ENCODE measurements at places on chromosomes 6 and 20.
A peak's percentile ranks its signal among the peaks of the same experiment; 100 is the strongest.

- peak; percentile 95 for DNase-seq
Measured at GRCh38 chr20:2986466-2986865, 57.0 kb upstream of the GNRH2 start.

DNA sequence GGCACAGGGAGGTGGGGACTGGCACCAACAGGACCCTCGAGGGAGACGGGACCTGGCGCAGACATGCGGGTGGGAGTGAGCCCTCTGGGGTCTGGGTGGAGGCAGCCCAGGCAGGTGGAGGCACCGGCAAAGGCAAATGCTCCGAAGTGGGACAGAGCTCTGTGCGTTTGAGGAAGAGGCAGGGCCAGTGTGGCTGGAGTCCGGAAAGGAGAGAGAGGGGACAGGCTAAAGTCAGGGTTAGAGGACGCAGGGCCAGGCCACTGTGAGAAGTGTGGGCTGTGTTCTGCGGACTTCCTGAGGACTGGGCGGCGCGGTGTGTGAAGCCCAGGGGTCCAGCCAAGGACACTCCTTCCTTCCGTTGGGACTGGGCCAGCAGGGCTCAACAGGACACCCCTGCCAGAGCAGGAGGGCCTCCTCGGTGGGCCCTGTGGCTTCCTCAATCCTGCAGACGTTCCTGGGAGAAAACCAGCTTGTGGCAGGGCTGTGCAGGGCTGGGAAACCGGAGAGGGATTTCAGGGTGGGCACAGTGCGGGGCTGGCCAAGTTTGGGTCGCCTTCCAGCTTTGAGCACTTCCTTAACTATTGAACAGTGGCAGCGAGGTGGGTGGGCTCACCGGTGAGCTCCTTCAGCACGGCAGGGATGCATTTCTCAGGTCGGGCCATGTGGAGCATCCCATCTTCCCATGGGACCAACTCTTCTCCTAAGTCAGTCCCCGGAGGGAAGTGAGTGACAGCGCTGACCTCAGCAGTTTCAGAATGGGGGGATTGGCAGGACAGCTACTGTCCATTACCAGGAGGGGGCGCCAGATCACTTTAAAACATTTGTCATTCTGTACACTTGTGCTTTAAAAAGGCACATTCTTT, 22.5 kb downstream of the MOCS3 start:
- peak; percentile 76 for DNase-seq

DNA sequence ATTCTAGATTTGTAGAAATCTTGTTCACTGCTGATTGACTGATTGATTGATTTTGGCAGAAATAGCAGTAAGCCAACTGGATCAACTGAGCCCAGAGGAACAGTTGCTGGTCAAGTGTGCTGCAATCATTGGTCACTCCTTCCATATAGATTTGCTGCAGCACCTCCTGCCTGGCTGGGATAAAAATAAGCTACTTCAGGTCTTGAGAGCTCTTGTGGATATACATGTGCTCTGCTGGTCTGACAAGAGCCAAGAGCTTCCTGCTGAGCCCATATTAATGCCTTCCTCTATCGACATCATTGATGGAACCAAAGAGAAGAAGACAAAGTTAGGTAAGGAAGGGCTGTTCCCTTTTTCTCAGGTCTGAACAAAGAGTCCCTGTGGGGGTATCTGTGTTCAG, 31.2 kb downstream of the TREML1 start:
- no peak for DNase-seq

- DNase-seq = no peak
Measured at GRCh38 chr6:17630511-17631073, 30.5 kb downstream of the FAM8A1 start.

DNA sequence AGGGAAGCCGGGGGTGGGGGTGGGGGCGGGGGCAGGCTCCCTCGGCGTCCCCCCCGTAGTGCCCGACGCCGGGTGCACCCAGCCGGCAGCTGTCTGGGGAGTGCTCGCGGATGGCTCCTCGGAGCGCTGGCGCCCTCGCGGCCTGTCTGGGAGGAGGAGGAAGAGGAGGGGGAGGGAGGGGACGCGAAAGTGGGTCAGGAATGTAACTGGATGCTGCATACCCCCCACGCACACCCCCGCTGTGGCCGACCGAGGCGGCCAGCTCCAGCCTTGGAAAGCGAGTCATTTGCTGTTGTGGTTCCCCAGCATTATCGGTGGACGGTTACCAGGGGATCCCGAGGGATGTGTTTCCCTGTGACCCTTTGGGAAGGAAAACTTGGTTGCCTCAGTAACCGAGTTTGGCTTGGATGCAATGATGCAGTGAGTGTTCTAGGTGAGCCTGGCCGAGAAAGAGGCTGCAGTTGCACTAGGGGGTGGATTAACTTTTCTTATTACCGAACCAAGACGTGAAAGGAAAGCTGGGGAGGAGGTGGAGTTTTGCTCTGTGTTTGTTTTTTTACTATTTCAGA, 55.2 kb upstream of the RREB1 start:
- DNase-seq = no peak

GRCh38 chr20:4069751-4070150, 54.4 kb upstream of the RNF24 start:
- no peak for DNase-seq

- peak; percentile 65 for DNase-seq
Measured at GRCh38 chr6:146950351-146950835, 253.8 kb upstream of the STXBP5 start.

- no peak for DNase-seq
Measured at GRCh38 chr6:72032086-72032485, 145.7 kb downstream of the RIMS1 start.

DNA sequence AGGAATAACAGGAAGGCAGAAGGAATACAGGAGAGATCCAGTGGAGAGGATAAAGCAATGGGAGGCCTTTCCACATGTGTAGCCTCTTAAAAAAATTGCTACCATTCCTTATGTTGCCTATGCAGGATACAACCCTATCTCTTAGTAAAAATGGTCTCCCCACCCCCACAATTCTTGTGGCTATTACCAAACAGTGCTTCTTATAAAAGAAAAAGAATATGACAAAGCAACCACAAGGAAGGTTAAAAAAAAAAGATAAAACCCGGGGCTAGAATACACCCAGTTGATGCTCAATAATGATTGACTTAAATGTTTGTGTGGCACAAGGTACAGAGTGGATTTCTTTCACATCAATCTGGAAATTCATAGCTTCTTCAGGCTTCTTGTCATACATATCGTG, 250.9 kb downstream of the HIVEP2 start:
- DNase-seq = no peak

DNA sequence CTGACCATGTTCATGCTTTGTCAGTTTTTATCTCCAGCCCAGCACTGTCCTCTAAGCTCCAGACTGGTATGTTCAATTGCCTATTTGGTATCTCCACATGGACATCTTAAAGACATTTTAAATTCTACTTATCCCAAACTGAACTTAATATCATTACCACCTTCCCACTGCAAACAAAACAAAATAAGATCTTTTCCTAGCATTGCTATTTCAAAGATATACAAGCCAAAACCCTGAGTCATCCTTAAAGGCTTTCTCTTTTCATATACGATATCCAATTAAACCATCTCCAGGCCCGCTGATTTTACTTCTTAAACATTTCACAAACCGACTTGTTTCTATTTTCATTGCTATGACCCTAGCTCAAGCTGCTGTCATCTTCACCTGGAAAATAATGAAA, 35.1 kb upstream of the HS3ST5 start:
- DNase-seq = no peak

GRCh38 chr6:154815938-154816820, 83.0 kb downstream of the SCAF8 start:
- DNase-seq = peak; percentile 37

GRCh38 chr20:62643521-62644043, 1.3 kb downstream of the SLCO4A1 start:
- DNase-seq = no peak

DNA sequence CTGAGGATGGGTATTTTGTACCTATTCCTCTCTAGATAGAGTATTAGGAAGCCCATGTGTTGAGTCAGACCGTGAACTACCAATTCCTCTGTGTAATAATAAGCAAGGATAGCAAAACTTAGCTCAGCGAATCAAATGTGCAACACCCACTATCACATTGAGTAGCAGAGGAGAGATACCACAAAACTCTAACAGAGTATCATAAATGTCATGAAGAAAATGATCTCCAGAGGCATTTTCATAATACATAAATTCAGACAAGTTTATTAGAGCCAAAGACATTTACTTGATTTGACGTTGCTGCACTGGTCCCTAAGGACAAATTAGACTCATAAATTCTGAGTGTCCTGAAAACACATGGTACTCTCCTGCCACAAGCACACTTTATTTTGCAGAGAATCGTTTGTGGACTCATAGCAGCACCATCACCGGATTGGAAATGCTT, 245.2 kb downstream of the HAO1 start:
- no peak for DNase-seq

GRCh38 chr20:24465730-24466129, 3.7 kb upstream of the SYNDIG1 start:
- DNase-seq = no peak

Measured in suppressor macrophage treated with lipopolysaccharide for 4 hours (primary cell).